ENCODE measurements at places on chromosomes 1 and 21.

DNA sequence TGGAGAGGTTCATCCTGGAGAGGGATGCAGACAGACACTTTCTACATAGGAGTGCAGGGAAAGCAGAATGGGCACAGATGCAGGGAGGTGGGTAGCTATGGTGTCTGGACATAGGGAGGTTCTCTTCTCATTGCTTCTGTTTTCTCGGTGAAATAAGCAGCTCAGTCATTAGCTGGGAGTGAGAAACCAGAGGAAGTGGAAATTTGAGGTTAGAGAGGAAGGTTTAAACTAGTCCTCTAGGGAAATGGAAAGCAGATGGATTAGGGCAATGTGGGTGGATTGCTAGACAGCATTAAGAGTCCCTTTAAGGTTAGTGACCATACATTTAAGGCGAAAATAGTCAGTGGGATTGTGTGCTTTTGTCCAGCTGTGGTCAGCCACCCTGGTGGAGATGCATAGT, 39.6 kb downstream of the MPZL1 start:
- DNase-seq, result no peak

DNA sequence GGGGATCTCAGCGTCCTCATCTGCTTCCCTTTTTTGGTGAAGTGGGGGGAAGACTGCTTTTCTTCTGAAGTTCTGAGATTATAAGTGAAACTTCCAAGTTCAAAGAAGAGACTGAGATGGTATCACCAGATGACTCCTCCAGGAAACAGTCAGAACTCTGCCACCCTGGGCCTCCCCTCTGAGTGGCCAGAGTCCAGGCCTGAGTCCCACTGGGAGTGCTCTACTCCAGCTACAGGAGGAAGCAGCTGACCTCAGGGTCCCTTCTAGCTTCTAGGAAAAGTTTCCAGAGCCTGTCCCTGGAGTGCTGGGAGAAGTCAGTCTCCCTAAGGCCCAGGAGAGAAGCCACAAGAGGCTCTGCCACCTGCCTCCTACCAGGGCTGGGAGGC, 104.7 kb downstream of the CASZ1 start:
- no peak for DNase-seq

DNA sequence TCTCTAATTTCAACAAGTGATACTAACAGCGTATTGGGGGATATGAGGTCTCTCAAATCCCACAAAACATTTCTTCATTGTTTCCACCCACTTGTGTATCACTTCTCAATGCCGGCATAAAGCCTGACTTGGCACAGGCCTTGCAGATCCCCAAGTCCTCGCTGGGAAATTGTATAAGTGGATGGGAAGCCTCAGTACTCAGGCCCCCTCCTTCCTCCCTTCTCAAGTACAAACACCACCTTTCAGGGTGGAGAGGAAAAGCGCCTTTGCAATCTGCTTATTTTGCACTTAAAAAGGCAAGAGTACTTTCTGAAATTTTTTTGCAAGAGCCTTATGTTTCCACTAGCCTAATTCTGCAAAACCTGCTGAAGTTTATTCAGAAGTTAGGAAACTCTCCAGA, 25.8 kb upstream of the KLHDC8A start:
- DNase-seq, result no peak

GRCh38 chr21:42590431-42591131, 62.8 kb upstream of the PDE9A start:
- DNase-seq, result no peak

DNA sequence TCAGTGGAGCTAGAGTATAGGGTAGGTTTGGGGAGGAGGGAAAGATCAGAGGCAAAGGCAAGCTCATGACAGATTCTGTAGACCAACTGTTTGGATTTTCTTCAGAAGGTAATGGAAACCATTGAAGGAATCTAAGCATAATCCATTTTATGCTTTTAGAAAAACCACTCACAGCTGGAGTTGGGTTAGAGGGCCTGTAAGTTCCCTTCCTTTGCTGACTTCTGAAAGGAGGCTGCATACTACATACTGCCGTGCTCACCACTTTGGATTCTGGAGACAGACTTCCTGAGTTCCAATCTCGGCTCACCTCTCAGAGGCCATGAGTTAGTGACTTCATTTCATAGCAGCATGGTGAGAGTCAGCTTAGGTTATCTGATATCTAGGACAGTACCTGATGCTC, 6.4 kb upstream of the SYT2 start:
- no peak for DNase-seq

DNA sequence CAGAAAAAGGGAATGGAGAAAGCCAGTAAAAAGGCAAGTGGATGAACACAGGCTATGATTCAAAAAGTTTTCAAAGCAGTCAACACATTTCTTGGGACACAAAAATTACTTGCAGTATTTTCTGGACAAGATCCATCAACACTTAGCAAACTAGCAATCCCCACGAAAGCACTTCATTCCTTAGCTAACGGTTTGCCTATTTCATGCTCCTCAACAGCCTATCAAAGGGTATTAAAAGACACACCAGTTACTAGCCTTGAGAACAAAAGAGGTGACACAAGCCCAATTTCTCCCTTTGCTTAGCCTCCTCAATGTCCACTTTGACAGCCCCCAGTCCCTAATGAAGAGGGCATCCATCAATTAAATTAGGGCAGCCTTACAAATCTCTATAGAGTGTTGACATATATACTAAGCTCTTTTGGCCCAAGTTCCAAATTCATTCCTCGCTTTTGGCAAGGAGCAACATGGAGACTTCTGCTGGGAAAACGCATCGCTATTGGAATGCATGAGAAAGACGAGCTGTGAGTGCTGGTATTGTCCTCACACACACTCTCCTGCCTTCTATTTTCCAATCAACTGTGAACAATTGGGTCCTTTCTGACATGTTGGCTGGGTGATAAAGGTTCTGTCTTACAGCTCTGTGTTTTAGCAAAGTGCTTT, 180.0 kb downstream of the TNR start:
- DNase-seq, result no peak

GRCh38 chr1:26556111-26556510, 26.6 kb downstream of the RPS6KA1 start:
- no peak for DNase-seq

DNA sequence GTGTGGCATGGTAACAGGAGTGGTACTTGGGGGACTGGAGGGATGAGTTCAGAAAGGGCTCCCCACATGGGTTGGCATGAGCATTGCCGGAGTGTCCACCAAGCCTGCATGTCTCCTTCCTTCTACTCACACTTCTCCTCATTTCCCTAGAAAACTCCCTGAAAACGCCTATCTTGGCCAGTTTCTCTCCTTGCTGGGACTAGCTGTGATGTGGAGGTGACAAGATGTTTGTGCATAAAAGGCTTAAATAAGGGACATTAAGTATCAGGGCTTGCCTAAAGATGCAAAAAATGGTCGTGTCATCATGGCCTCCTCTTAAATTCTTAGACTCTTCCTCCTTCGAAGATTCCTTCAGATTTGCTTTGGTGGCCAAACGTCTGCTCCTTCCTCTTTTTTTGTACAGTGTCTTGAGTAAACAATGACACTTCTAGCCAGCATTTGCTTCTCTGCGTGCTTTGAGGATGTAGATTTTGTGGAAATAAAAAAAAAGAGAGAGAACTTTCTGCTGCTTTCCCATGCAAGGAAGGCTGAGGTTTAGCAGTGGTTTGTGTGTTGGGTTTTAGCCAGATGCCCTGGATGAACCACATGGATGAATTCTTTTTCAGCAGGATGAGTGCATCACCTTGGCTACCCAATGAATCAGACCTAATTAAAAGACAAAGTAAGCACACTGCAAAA, 239.1 kb upstream of the IRF2BP2 start:
- DNase-seq, result no peak

GRCh38 chr1:240405751-240406150, 206.2 kb downstream of the GREM2 start:
- DNase-seq, result no peak

GRCh38 chr1:66282343-66282852, 251.6 kb upstream of the SGIP1 start:
- DNase-seq, result no peak
